ENCODE measurements at places on chromosomes 4 and X. TPM values are rescaled to one million over a fixed set of nuclear protein-coding genes. Genes with fewer than 3 reads are reported as not detected.

Gene DUSP21
- not detected for total RNA-seq

Gene ASMTL
- total RNA-seq, result 20.1 TPM

Gene MAGEB17
- total RNA-seq, result not detected

- DNase-seq, result no peak
- no peak overlapping the region for H3K4me3 ChIP-seq
- H3K27ac ChIP-seq, result no peak overlapping the region
- H3K4me1 ChIP-seq, result no peaks in the 10 kb centered on the region
Observed at GRCh38 chrX:43108828-43109227, 330.9 kb upstream of the PPP1R2C start.

- no peaks in the 10 kb centered on the region for H3K4me1 ChIP-seq
- no peaks in the 10 kb centered on the region for H3K36me3 ChIP-seq
- no peaks in the 10 kb centered on the region for H3K27me3 ChIP-seq
- no peak overlapping the region for H3K27ac ChIP-seq
Observed at GRCh38 chr4:31192341-31192740, 472.2 kb downstream of the PCDH7 start.
